Naive thymus-derived CD4-positive, alpha-beta T cell (primary cell): ENCODE measurements at places on chromosomes 5 and 9. TPM values are rescaled to one million over a fixed set of nuclear protein-coding genes. Genes with fewer than 3 reads are reported as not detected.

GRCh38 chr5:17620627-17621026 lies 10.4 kb downstream of the TAF11L12 start:
- no peaks in the 10 kb centered on the region for H3K4me1 ChIP-seq
- no peak for DNase-seq
- no peak overlapping the region for H3K4me3 ChIP-seq

- no peaks in the 10 kb centered on the region for H3K36me3 ChIP-seq
- DNase-seq = no peak
- H3K4me1 ChIP-seq = no peaks in the 10 kb centered on the region
- no peak overlapping the region for H3K27ac ChIP-seq
- H3K27me3 ChIP-seq = peaks cover 11% of the 10 kb centered on the region
Observed at GRCh38 chr9:121598167-121598964, 53.1 kb upstream of the DAB2IP start.

- H3K36me3 ChIP-seq = no peaks in the 10 kb centered on the region
- no peaks in the 10 kb centered on the region for H3K27me3 ChIP-seq
- DNase-seq = no peak
- H3K27ac ChIP-seq = no peak overlapping the region
Observed at GRCh38 chr5:178419196-178419595, 171.0 kb downstream of the COL23A1 start.

- H3K27me3 ChIP-seq = no peaks in the 10 kb centered on the region
- no peak overlapping the region for H3K27ac ChIP-seq
- H3K4me1 ChIP-seq = no peaks in the 10 kb centered on the region
- no peaks in the 10 kb centered on the region for H3K36me3 ChIP-seq
Observed at GRCh38 chr5:107331312-107331711, 339.4 kb downstream of the EFNA5 start.

GRCh38 chr5:155728146-155728856 lies 598.7 kb upstream of the SGCD start:
- no peak overlapping the region for H3K4me3 ChIP-seq
- DNase-seq = no peak
- H3K27me3 ChIP-seq = no peaks in the 10 kb centered on the region
- no peaks in the 10 kb centered on the region for H3K36me3 ChIP-seq
- no peaks in the 10 kb centered on the region for H3K4me1 ChIP-seq

DNA sequence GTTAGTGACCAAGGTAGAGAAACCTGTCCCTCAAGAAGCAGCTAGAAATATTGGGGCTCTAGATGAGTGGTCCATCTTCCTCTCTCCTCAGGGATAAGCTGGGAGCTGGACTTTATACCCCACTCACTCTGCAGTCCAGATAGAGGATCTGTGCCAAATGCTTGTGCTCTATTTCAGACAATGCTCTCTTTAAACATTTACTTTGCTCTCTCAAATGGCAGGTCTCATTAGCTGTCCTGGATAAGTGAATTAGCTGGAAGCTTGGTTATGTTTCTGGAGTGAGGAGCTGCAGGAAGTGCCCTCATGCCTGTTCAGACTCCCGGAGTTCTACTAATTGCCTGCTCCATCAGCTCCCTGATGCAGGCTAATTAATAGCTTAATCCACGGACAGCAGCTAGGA lies 151.1 kb upstream of the CCDC152 start:
- no peak for DNase-seq
- H3K4me3 ChIP-seq = no peak overlapping the region
- no peak overlapping the region for H3K27ac ChIP-seq

GRCh38 chr5:105632043-105632442 lies 2038.7 kb downstream of the EFNA5 start:
- no peak overlapping the region for H3K4me3 ChIP-seq
- DNase-seq = no peak
- H3K27me3 ChIP-seq = no peaks in the 10 kb centered on the region
- H3K4me1 ChIP-seq = no peaks in the 10 kb centered on the region
- H3K27ac ChIP-seq = no peak overlapping the region
- no peaks in the 10 kb centered on the region for H3K36me3 ChIP-seq

DNA sequence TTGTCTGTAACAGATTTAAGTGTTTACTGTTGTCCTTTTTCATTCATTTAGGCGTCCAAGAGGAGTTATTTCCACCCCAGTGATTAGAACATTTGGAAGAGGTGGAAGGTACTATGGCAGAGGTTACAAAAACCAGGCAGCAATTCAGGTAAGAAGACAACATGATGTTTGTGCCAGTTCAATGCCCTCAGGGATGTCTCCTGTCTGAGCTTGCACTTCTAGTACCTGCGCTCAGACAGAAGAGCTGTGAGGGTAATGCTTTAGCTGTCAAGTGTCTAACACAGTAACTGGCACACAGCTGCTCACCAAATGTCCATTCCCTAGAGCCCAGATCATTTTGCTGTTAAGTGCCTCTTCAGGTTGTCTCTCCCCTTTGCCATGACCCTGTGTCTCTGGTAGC lies 14.2 kb upstream of the PHF2 start:
- peaks cover 24% of the 10 kb centered on the region for H3K36me3 ChIP-seq
- no peaks in the 10 kb centered on the region for H3K27me3 ChIP-seq

BARX1 gene
- total RNA-seq = not detected

DNA sequence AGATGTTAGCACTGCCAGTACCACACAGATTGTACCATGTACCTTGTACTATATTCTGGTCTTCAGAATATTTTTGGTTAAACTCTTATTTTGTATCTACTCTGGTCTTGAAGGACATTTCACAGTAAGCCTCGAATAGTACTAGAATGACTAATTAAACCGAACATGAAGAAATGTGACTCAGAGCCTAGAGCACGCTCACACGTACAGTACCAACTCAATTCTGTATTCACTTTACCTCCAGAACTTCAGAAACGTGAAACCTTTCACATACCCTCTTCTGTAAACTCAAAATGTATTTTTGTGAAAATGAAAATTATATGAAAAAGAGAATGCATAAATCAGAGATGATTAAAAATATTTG lies 112.8 kb downstream of the MVB12B start:
- no peak overlapping the region for H3K4me3 ChIP-seq
- no peak overlapping the region for H3K27ac ChIP-seq
- H3K4me1 ChIP-seq = no peaks in the 10 kb centered on the region
- DNase-seq = no peak
- H3K36me3 ChIP-seq = no peaks in the 10 kb centered on the region

GRCh38 chr5:89308606-89309040 lies 425.6 kb upstream of the MEF2C start:
- no peaks in the 10 kb centered on the region for H3K4me1 ChIP-seq
- H3K27ac ChIP-seq = no peak overlapping the region
- H3K27me3 ChIP-seq = no peaks in the 10 kb centered on the region
- DNase-seq = no peak
- H3K4me3 ChIP-seq = no peak overlapping the region

- H3K4me1 ChIP-seq = no peaks in the 10 kb centered on the region
- no peak overlapping the region for H3K4me3 ChIP-seq
- DNase-seq = no peak
- no peak overlapping the region for H3K27ac ChIP-seq
Observed at GRCh38 chr5:120988491-120988890, 524.4 kb downstream of the PRR16 start.

DMRTA1 gene
- total RNA-seq = not detected

GRCh38 chr9:21546949-21547348 lies 64.8 kb upstream of the IFNE start:
- H3K4me1 ChIP-seq = no peaks in the 10 kb centered on the region
- no peak overlapping the region for H3K4me3 ChIP-seq
- no peaks in the 10 kb centered on the region for H3K27me3 ChIP-seq
- H3K27ac ChIP-seq = no peak overlapping the region

GFI1B gene
- 2.7 TPM for total RNA-seq

SLC28A3 gene
- total RNA-seq = not detected

CYSRT1 gene
- 0.46 TPM for total RNA-seq

DNA sequence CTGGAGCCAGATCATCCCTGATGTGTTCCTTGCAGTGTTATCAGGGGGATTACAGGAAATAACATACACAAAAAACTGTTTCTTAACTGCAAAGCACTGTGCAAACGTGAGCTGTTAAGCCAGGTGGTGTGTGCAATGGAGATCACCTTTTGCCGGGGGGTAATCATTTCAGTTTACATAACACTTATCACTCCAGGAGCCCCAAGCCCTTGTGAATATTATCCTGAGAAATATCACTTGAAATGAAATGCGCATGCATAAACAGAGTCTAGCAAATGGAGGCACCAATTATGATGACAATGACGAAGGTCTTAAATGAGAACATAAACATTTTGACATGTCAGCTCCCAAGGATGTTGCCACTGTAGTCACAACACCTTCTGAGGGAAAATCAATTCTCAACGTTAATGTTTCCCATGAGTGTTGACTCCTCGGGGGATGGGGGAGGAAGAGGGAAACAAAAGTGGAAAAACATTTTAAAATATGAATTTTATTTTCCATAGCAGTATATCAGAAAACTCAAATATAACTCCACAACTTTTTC lies 54.5 kb upstream of the RAD23B start:
- no peak overlapping the region for H3K27ac ChIP-seq
- H3K4me1 ChIP-seq = no peaks in the 10 kb centered on the region
- H3K4me3 ChIP-seq = no peak overlapping the region
- no peaks in the 10 kb centered on the region for H3K27me3 ChIP-seq
- DNase-seq = no peak

MARVELD2 gene
- total RNA-seq = not detected

- peak; percentile 53 for DNase-seq
- H3K27ac ChIP-seq = peak within 1 kb of the TSS; percentile 78
- H3K4me3 ChIP-seq = peak within 1 kb of the TSS; percentile 62
- no peaks in the 10 kb centered on the region for H3K36me3 ChIP-seq
- peaks cover 16% of the 10 kb centered on the region for H3K4me1 ChIP-seq
Observed at GRCh38 chr9:21031091-21031807, at the start of gene HACD4. Gene HACD4 (minus strand): TSS chr9:21031640. CDS start chr9:21031590, 50 bp downstream.

- no peaks in the 10 kb centered on the region for H3K27me3 ChIP-seq
- no peak for DNase-seq
- no peak overlapping the region for H3K27ac ChIP-seq
- peaks cover 31% of the 10 kb centered on the region for H3K4me1 ChIP-seq
- H3K36me3 ChIP-seq = peaks cover 10% of the 10 kb centered on the region
Observed at GRCh38 chr5:140553657-140554056, 3.6 kb downstream of the SRA1 start.

- H3K36me3 ChIP-seq = no peaks in the 10 kb centered on the region
- no peak for DNase-seq
- H3K4me3 ChIP-seq = peak overlapping the region; percentile 80
- peak overlapping the region; percentile 78 for H3K27ac ChIP-seq
Observed at GRCh38 chr9:98254228-98255060, 1.0 kb downstream of the TBC1D2 start.
